ENCODE measurements at places on chromosomes 1 and 21. TPM values are rescaled to one million over a fixed set of nuclear protein-coding genes. Genes with fewer than 3 reads are reported as not detected.

GRCh38 chr1:59903141-59903754 is 23.3 kb downstream of the CYP2J2 start:
- no peak for DNase-seq

DNA sequence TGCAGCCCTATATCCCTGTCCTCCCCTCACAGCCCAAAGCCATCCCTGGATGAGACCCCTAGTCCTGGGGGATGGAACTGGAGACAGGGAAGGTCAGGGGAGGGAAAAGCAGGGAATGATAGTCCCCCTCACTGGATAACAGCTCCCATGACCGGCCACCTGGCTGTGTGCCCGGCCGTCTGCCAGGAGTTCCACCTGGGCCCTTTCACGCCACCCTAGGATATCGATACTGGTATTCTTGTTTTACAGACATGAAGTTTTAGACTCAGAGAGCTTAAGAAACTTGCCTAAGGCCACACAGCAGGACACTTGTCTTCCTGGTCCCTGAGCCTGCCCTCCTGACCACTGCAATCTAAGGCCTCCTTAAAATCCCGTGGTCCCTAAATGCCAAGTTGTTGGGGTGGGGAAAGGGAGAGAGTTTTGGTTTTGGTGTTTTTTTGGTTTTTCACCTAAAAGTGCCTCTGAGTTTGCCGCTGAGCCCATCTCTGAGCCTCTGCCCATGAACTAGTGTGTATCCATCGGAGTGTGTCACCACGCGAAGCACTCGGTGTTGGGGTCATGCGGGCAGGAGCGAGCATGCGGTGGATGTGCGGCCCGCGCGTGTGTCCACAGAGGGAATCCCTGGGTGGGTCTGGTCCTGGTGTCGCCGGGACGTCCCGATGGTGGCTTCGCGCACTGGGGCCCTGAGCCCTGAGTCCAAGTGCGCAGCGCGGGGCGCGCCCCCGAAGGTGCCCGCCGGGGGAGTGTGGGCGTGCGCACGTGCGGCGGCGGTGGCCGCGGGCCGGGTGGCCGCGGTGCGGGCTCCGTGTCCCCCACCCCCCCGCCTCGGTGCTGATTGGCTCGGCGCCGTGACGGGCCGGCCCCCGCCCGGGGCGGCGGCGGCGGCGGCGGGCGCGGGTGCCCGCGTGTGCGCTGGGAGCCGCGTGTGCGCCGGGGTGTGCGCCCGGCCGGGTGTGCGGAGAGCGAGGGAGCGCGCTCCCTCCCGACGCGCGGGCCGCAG is at the start of gene EPHA8:
Gene EPHA8, plus strand, starts transcription at position 906 of the 1,000 bp plus-strand sequence. CDS start 147 bp downstream, outside the sequence.
- DNase-seq = no peak

Gene NR5A2
- 2.9 TPM for polyA plus RNA-seq

GRCh38 chr1:10007169-10007568 is 10.1 kb downstream of the RBP7 start:
- DNase-seq = no peak

- DNase-seq = no peak
Measured at GRCh38 chr1:69271587-69272125, 296.1 kb upstream of the LRRC7 start.

DNA sequence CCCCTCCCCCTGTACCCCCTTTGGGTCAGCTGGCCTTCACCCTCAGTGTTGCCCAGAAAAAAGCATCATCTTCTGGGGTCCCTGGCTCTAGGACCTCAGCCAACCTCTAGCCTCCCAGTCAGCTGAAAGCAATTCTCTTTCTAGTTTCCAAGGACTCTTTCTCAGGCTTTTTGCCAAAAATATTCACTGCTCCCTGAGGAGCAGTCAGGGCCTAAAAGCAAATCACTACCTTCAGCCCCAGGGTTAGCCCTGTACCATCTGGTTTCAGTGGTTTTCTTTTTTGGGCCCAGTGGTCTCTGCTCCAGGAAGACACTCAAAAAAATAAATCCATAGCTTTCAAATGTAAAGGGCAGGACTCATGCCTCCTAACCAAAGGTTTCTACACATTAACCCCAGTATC is 3.1 kb upstream of the LMOD1 start:
- DNase-seq = no peak

- DNase-seq = no peak
Measured at GRCh38 chr1:206693592-206693991, 8.9 kb downstream of the MAPKAPK2 start.

DNA sequence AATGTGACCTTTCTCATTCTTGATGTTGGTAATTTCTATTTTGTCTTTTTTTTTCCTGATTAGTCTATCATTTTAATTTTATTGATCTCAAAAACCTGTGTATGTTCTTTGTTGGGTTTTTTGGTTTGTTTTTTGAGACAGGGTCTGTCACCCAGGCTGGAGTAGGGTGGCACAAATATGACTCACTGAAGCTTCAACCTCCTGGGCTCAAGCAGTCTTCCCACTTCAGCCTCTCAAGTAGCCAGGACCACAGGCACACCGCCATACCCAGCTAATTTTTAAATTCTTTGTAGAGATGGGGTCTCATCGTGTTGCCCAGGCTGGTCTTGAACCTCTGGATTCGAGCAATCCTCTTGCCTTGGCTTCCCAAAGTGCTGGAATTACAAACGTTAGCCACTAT is 145.2 kb downstream of the PIK3R3 start:
- no peak for DNase-seq
